ENCODE measurements at places on chromosomes 12 and 14. TPM values are rescaled to one million over a fixed set of nuclear protein-coding genes. Genes with fewer than 3 reads are reported as not detected.
A peak's percentile ranks its signal among the peaks of the same experiment; 100 is the strongest.

- DNase-seq: no peak
Observed at GRCh38 chr14:64673316-64673715, 30.9 kb upstream of the PLEKHG3 start.

- no peak for DNase-seq
Observed at GRCh38 chr12:9113296-9113986, 2.3 kb downstream of the A2M start.

GRCh38 chr12:55703288-55703687, 4.4 kb downstream of the ITGA7 start:
- peak; percentile 92 for DNase-seq

GRCh38 chr12:2586156-2587038, 208.4 kb upstream of the FKBP4 start:
- no peak for DNase-seq

- no peak for DNase-seq
Observed at GRCh38 chr14:68723808-68724268, 69.0 kb downstream of the ZFP36L1 start.

GRCh38 chr14:102325791-102326345, 6.3 kb downstream of the ZNF839 start:
- no peak for DNase-seq

GRCh38 chr12:25241167-25242020, 9.3 kb downstream of the KRAS start:
- DNase-seq: no peak

- DNase-seq: no peak
Observed at GRCh38 chr14:54781961-54782750, 120.5 kb downstream of the GCH1 start.

GRCh38 chr12:66879409-66879808, 200.5 kb upstream of the GRIP1 start:
- DNase-seq: no peak

DNA sequence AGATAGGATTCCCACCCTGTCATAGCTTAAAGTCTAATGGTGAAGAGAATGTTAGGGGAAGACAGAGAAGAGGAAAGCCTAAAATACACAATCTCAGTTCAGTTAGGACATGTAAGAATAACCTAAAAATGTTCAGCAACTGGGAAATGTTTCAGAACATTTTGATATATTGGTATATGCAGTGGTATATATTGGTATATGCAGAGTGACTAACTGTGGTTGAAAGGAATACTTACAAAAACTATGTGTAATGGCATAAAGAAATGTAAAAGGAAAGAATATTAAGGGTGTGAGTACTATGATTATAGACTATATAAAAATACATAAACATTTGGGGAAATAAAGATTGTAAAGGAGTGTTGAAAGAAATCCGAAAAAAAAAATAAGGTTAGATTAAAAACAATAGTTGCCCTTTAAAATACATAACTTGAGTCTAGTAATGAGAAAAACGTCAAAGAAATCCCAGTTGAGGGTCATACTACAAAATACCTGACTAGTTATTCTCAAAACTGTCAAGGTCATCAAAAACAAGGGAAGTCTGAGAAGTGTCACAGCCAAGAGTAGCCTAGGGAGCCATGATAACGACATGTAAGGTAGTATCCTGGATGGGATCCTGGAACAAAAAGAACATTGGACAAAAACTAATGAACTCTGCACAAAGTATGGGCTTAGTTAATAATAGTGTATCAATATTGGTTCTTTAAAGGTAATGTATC, 25.6 kb downstream of the ZDHHC17 start:
- DNase-seq: no peak

DNA sequence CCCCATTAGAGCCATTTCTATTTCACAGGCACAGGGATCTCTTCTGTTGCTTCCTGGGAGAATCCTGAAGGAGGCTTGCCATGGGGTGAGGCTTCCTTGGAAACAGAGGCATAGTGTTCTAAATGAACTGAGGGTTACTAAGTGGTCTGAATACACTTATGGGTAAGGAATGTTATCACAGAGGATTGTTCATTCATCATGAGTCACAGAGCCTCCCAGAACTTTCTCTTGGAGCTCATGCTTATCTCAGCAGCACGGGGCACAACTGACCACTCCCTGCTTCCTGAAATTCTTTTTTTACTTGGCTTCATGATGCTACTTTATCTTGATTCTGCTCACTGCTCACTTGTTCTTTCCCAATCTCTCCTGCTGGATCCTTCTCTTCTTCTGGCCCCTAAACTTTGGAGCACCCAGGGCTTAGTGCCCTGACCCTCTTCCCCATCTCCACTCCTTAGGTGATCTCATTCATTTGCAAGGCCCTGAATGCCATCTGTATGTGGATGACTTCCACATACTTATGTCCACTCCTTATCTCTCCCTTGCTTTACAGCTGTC, 57.9 kb downstream of the ANO6 start:
- DNase-seq: no peak

DNA sequence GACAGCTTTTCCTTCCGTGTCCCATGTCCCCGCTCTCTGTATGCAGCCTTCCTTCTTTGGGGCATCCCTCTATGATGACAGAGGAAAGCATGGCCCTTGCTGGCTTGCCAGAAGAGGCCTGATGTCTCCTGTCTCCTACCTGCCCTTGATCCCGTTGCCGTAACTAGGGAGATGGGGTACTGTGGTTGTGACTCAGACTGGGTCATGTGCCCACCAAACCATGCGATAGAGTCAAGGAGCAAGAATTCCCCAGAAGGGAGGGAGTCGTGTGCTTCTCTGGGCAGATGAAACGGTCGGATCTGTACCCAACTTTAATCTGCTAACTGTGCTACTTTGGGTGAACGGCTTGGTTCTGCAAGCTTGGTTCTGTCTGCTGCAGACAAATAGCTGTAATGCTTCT, 99.1 kb upstream of the DYNC1H1 start:
- no peak for DNase-seq

- DNase-seq: no peak
Observed at GRCh38 chr14:86193756-86194155, 663.8 kb downstream of the FLRT2 start.

DNA sequence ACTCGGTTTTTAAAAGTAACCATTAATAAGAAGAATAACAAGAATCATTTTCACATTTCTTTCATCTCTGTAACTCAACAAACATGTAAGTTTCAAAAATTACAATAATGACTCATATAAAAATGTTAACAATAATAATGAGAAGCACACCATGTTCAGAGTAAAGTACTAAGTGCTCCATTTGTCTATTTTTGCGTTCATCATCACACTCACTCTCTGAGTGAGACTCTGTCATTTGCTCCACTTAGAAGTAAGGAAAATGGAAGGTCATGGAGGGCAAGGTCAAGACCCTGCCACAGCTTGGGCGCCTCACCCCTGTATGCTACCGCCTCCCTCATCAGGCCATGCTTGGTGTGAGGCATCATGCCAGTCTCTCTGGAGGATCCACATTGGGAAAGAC, 129.9 kb downstream of the TMEM30B start:
- no peak for DNase-seq

- no peak for DNase-seq
Observed at GRCh38 chr12:78220811-78221210, 390.1 kb downstream of the NAV3 start.

- DNase-seq: no peak
Observed at GRCh38 chr14:105700622-105701288, 174.4 kb downstream of the TMEM121 start.

GRCh38 chr14:26941521-26941920, 343.7 kb upstream of the NOVA1 start:
- no peak for DNase-seq

DNA sequence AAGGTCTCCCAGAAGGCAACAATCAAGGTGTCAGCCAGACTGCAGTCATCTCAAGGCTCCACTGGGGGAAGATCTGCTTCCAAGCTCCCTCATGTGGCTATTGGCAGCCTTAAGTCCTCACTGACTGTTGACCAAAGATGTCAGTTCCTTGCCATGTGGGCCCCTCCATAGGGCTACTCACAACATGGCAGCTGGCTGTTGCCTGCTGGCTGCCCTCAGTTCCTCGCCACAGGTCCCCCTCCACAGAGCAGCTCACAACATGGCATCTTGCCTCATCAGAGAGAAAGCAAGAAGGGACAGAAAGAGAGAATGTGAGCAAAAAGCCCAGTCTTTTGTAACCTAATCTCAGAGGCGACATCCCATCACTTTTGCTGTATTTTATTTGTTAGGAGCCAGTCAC, 34.4 kb upstream of the EGLN3 start:
- DNase-seq: no peak

- DNase-seq: no peak
Observed at GRCh38 chr14:99320621-99321235, 48.7 kb upstream of the BCL11B start.

GRCh38 chr12:9759694-9760093, 1.0 kb downstream of the CD69 start:
- DNase-seq: no peak

Gene MED6
- total RNA-seq: 22.5 TPM

Gene LALBA
- total RNA-seq: not detected

Gene CMA1
- not detected for total RNA-seq

Gene OTOGL
- 0.30 TPM for total RNA-seq

Gene LRRIQ1
- not detected for total RNA-seq

Gene GLT1D1
- 1.7 TPM for total RNA-seq

Gene GPR132
- total RNA-seq: 0.60 TPM

Gene RFLNA
- 1.1 TPM for total RNA-seq

Gene SLC16A7
- total RNA-seq: 27.4 TPM

Gene LIMA1
- 23.7 TPM for total RNA-seq

Gene CLEC2B
- 12.6 TPM for total RNA-seq

Gene LMO3
- 1.8 TPM for total RNA-seq

Gene XPOT
- 23.9 TPM for total RNA-seq

Measured in psoas muscle (tissue), 8 donors.